Frontal cortex (tissue), 4 donors: ENCODE measurements at places on chromosomes 2 and 18.

DNA sequence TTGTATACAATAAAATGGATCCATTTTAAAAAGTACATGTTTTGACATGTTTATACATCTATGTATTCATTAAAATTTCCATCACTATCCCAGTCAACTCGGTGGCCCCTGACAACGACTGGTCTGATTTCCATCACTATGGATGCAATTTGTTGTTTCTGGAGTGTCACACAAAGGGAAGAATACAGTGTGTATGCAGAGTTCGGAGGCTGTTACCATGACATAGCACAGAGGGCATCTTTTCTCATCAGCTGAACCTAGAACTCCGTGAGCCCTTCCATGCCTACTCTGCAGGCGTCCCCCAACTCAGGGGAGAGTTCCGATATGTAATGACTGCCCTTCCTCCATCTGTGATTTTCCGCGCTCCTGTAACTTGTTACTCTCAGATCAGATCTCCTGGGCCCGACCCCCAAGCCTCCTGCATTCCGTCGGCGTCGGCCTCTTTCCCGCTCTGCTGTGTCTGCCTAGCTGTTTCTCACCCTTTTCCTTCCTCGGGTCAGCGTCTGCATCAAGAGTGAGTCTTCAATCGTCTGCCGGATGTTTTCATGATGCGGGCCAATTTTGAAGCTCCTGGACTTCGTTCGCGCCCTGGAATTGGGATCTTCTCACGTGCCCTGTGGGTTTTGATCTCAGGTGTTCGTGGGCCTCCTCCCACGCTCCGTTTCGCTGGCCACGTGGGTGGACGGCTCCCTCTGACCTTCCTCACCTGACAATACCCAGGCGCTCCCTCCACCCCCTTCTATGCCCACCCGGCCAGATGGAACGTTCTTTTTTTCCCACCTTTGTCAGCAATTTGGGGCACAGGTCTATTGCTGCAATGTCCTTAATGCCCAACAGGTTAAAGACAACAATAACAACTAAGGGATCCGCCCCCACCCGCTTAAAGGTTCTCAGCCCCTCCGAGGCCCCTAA is 161.0 kb downstream of the TWIST2 start:
- no peak for DNase-seq

DNA sequence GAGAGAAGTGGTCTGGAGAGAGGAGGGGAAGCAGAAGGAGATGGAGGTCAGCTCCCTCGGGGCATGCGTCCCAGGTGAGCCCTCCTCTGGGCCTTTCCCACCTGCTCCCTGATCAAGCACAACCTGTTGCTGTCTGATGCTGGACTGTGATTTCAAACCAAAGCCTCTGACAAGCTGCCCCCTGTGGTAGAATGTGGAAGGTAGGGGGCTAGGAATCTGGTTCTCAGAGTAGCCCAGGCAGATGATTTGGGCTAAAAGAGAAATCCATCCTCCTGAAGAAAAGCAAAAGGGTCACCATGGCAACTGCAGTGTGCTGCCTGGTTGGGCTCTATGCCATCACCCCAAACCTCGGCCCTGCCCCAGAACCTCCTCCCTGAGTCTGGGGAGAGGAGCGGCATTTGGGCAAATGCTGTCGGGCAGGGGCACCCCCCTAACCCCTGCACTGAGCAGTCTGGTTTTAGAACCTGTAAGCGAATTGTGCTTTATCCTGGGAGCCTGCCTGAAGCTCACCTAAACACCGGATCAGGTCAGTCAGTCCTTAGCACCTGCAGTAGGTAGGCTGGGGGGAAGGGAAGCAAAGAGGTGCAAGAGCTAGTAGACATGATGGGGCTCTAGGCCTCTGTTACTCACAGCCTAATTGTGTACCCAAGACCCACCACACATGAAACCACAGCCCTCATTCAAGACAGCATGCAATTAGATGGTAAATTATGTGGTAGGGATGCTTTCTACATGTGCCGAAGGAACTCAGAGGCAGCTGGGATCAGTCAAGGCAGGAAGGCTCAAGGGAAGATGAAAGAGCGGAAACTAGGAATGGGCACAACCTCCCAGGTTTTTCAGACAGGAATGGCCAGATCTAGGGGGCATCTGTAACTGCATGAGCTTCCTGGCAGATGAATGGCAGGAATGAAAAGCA is 83.5 kb downstream of the DNMT3A start:
- no peak for DNase-seq

GRCh38 chr2:200125444-200126284 is 170.3 kb downstream of the MAIP1 start:
- no peak for DNase-seq

- DNase-seq: no peak
Observed at GRCh38 chr2:64708829-64709228, 55.1 kb upstream of the SERTAD2 start.

GRCh38 chr2:151265991-151266390 is 4.3 kb upstream of the RBM43 start:
- DNase-seq: no peak

DNA sequence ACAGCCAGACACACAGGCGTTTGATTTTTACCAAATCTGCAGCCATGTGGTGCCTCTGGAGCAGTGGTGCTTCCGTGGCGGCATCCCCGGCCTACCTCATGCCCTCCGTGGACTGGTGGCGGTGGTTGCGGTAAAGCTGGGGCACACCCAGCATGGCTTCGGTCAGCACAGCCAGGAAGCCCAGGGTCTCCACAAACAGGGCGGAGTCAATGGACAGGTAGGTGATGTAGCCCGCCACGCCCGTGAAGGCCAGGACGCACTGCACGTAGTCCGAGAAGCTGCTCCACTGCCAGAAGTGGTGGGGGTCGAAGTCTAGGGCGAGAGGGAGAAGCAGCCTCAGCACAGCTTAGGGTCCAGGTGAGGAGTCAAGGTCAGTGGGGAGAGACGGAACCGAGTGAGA is 32.4 kb downstream of the SLC66A2 start:
- DNase-seq: no peak

DNA sequence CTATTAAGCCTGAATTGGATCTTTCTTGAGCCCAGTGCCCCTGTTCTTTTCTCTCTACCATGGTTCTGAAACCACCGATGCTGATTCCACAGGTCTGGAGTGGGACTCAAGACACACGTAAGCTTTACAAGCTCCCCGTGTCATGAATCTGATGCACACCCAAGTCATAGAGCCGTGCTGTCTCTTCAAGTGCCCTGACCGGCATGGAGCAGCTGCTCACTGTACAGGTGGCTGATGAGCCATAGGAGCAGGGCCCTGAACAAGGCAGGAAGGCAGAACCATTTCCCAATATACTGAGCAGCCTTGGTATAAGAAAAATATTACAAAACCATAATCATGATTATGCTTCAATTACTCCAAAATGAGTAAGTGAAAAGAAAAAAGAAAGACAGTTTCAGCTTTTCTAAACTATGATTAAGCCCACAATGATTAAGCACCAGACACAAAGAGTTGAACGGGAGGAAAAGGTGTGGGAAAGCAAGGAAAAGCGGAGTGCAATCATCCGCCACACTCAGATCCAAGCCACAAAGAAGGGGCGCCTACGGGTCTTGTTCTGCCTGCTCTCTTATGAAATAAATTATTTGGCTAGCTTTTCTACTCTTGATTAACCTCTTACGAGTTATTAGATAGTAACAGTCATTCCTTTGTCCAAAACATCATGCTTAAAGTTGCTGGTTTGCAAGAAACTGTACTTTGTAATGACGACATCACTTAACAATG is 41.7 kb downstream of the NOL10 start:
- no peak for DNase-seq

- DNase-seq: no peak
Observed at GRCh38 chr2:138267161-138267901, 234.2 kb upstream of the SPOPL start.

- DNase-seq: no peak
Observed at GRCh38 chr18:69494841-69495240, 94.2 kb downstream of the DOK6 start.
